ENCODE measurements at places on chromosomes 3 and 15.

- no peak for DNase-seq
Observed at GRCh38 chr15:36545467-36545992, 33.9 kb upstream of the CDIN1 start.

- no peak for DNase-seq
Observed at GRCh38 chr15:60373745-60374144, 24.0 kb downstream of the ANXA2 start.

DNA sequence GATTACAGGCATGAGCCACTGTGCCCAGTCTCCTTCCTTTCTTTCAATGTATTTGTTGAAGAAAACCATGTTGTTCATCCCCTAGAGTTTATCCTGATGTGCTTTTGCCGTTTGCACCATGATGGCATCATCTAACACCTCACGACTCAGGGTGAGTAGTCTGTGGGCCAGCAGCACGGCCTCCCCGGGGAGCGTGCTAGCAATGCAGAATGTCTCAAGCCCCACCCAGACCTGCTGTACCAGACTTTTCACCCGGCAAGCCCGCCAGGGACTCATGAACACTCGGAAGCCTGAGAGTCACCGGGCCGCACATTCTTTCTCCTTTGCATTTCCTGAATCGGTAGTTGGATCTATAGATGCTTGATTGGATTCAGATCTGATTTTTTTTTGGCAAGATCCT lies 64.6 kb downstream of the RPN1 start:
- DNase-seq, result no peak

- DNase-seq, result no peak
Observed at GRCh38 chr3:113867506-113867905, 28.9 kb downstream of the GRAMD1C start.

- DNase-seq, result no peak
Observed at GRCh38 chr3:27378331-27378730, 9.1 kb upstream of the NEK10 start.

DNA sequence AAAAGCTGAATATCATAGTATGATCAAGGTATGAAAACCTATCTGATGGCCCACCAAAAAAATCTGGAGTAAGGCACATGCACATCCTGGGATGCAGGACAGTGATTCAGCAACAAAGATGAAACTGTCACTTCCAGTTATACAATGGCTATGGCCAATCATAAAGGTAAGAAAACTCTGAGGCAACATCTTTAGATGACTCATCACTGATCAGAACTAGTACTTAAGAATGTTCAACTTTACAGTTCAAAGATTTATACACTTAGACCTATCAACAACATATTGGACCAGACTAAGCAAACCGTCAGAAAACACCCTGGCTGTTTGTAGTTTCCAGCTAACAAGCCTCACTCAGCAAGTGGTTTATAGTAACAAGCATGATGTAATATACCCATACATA lies 21.3 kb upstream of the PLCH1 start:
- DNase-seq, result no peak

DNA sequence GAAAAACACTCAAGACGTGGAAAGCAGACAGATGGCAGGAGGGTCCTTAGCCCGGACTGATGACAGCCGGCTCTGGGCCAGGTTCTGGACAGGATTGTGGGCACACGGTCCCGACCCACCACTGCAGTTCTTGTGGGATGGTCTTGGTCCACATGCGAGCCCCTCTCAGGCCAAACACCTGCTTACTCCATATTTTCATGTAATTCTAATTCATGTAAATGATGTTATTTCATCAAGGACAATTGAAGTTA lies 32.6 kb downstream of the TM2D3 start:
- no peak for DNase-seq
